Stimulated activated CD8-positive, alpha-beta memory T cell treated with anti-CD3 and anti-CD28 coated beads, Interleukin-7, amount 100 ng/mL, for 24 hours (primary cell): ENCODE measurements at places on chromosomes 6 and 20.

DNA sequence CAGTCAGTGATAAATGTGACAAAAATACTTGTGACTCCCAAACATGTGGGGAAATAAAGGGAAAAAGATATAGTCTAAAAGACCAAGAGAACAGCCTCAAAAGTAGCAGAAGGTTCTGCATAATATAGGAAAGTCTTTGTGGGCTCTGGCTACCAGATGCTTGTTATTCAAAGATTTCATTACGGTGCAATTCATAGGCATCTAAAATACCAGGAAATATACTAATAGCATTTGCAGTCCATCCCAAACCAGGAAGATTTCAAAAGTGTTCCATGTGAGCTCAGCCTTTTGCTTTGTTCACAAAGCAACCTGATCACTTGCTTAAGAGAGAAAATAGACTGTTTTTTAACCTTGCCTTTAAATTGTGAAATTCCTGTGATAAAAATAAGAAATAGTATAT is 506.7 kb upstream of the MARCKS start:
- no peak for DNase-seq

- DNase-seq = no peak
Measured at GRCh38 chr20:50313522-50313820, 122.8 kb downstream of the CEBPB start.

DNA sequence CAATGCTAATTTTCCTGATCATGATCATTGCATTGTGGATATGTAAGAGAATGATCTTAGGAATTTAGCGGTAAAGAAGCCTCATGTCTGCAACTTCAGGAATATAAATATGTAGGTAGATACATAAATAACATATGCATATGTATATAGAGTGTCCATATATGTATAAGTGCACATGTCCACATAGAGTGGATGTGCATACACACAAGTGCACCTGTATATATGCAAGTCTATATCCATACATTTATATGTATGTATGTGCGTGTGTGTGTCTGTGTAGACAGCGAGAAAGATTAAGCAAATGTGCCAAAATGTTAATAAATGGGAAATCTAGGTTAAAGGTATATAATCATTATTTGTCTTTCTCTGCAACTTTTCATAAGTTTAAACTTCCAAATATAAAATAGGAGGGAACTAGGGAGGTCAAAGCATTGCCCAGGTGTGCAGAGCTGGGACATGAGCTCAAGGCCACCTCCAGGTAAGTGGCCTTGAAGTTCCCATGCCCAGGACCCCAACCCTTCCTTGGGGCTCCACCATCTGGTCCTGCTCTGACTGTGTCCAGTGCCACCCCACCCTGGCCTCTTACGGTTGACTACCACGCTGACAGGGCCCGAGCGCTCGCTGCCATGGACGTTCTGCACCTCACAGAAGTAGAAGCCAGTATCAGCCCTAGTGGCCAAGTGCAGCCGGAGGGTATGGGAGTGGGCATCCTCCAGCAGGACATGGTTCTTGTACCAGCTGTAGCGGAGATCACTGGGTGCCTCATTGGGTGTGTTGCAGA is 9.6 kb downstream of the SIGLEC1 start:
- no peak for DNase-seq

DNA sequence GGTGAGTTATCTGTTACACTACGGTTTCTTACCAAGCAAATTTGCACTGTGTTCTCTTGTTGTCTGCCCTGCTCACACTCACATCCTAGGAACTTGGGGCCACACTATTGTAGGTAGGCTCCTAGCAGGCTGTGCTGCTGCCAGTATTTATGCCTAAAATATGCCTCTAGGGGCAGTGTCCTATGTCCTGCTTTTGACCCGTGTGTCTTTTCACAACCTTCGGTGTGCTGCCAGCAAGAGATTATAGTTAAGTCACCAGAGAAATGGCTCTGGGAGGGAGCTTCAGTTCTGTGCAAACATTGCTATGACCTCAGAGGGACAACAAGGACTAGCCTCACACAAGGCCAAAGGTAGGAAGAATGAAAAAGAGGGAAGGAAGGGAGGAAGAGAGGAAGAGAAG is 8.9 kb upstream of the TAAR5 start:
- no peak for DNase-seq

DNA sequence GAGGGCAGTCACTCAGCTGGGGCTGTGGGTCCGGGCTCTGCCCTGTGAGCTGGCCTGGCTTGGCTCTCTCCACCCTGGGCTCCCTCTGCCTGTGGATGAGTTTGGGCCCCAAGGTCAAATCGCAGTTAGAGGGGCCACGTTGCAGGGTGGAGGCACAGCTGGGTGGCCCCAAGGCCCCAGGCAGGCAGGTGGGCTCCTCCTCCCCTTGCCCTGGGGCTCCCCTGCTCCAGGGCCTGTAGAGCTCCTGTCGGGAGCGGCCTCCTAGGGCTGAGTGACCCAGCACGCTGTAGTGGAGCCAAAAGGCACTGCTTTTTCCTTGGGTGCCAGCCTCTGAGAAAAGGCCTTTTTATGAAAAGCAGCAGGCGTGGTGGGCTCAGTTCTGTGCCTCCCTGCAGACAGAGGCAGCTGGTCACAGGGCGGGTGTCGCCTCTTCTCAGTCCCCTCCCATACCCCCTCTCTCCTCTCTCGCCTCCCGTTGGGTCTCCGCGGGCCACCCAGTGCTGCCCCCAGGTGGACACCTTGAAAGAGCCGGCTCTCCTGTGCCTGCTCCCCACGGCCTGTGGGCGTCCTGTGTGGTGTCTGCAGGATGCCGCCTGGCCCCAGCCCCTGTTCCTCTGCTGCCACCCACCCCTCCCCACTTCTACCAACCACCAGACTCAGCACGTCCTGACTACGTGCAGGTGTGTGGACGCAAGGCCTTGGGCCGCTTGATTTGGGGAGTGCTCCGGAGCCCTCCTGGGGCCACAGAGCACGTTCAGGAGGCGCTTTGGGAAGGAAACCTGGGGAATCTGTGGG is 13.2 kb downstream of the SS18L1 start:
- peak; percentile 53 for DNase-seq

DNA sequence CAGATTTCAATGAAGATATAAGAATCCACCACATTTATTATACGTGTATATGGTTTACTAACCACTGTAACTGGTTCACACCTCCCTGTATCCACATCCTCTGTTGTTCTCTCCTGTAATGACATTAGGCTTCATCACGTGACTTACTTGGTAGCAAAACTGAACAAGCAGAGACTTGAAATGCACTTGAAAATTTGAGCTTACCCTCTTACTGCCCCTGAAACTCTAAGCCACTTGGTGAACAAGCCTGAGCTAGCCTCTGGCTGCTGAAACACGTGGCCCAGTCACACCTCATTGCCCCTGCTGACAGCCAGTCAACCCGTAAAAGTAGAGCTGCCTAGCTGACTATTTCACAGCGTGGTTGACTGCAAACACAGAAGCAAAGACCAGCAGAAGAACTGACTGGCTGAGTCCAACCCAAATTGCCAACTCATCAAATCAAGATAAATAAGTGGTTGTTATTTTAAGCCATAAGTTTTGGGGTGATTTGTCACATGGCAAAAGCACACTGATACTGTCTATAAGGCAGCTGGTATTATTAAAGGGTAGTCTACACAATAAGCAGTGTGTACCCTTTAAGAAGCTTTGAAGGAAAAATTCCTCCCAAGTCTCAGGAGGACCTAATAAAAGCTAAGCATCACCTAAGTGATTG is 109.0 kb downstream of the RALGAPA2 start:
- DNase-seq = no peak

- no peak for DNase-seq
Measured at GRCh38 chr6:9112544-9112943, 677.2 kb upstream of the SLC35B3 start.

- peak; percentile 10 for DNase-seq
Measured at GRCh38 chr6:35370124-35370741, 27.9 kb downstream of the PPARD start.

DNA sequence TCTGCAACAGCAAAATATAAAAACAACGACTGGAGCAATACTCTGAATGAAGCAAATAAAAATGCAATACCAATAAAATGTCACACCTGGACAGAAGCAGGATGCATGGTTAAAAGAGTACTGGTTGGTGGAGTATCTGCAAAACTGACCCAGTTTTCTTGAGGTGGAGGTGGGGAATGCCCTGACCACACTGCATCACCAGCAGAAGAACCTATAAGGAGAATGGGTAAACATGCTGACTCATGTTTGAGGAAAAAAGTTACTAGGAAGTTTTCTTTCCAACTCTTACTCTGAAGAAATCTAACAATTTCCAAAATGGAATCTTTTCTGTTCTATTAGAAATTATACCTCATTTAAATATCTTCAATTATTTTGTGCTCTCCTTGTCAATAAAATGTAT is 43.6 kb downstream of the REPS1 start:
- no peak for DNase-seq

GRCh38 chr6:168082860-168083513 is 4.0 kb upstream of the FRMD1 start:
- no peak for DNase-seq

DNA sequence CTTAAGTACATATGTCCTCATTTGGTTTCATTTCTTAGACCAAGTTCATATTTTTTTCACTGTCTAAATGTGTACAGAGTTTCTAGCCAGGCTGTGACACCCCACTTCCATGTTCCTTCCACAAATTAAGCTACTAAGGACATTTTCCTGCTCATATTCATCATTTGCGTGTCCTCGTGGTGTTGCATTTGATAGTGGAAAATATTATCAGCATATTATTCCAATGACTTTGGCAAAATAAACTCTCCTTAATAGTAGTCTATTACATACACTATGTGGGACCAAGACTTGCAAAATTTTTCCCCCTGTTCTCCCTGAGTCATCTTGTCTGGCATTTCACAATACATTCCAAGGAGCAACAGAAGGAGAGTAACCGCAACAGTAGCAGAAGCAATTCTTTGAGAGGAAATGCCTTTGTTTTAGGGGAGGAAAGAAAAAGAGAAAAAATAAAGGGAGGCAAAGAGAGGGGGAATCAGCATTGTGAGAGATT is 599.2 kb downstream of the COL12A1 start:
- DNase-seq = no peak

GRCh38 chr6:113416170-113416569 is 441.0 kb upstream of the MARCKS start:
- no peak for DNase-seq

- DNase-seq = no peak
Measured at GRCh38 chr6:16539086-16539931, 222.0 kb downstream of the ATXN1 start.

GRCh38 chr6:23106951-23107350 is 537.6 kb downstream of the HDGFL1 start:
- DNase-seq = no peak

- DNase-seq = no peak
Measured at GRCh38 chr6:96814625-96815024, 22.7 kb downstream of the GPR63 start.

GRCh38 chr6:153031335-153031955 is 28.9 kb upstream of the MTRF1L start:
- DNase-seq = no peak

- no peak for DNase-seq
Measured at GRCh38 chr6:156988276-156989158, 211.3 kb downstream of the ARID1B start.

GRCh38 chr6:111685526-111685925 is 79.8 kb upstream of the TRAF3IP2 start:
- no peak for DNase-seq

DNA sequence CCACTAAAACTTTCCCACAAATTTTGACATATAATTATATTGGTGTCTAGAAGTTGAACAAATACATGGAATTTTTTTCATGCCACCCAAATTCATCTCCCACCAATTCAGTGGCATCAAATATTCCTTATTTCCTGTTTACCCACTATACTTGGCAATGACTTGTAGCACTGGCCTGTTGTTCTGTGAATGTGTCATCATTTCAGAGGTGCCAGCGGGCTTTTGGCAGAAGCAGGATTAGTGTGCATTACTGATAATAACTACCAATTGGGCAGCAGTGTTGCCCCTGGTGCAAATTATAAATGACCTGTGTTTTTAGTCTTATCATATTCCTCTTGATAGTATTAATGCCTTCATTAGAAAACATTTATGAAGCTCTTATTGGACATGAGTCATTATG is 121.3 kb downstream of the TFAP2B start:
- no peak for DNase-seq

DNA sequence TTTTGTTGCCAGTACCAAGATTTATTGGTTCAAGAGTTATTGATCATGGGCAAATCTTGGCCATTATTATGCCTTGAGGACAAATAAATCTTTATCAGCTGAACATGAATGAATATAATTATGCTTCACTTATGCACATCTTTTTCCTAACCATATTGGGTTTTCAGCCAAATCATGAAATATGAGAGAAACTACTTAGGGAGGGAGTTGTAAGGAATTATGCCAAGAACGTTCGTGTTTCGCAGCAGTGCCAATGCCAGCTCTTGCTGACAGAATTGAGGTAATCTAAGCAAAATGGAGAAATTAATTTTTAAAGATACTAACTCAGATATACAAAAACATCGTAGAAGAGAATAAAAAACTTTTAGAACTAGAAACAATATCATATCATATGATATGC is 301.1 kb upstream of the SASH1 start:
- DNase-seq = no peak

GRCh38 chr6:7391151-7391550 is 1.5 kb downstream of the RIOK1 start:
- no peak for DNase-seq

- no peak for DNase-seq
Measured at GRCh38 chr6:36127462-36128016, 2.8 kb upstream of the MAPK13 start.

GRCh38 chr6:43720999-43721398 is 33.4 kb upstream of the MRPS18A start:
- DNase-seq = no peak

DNA sequence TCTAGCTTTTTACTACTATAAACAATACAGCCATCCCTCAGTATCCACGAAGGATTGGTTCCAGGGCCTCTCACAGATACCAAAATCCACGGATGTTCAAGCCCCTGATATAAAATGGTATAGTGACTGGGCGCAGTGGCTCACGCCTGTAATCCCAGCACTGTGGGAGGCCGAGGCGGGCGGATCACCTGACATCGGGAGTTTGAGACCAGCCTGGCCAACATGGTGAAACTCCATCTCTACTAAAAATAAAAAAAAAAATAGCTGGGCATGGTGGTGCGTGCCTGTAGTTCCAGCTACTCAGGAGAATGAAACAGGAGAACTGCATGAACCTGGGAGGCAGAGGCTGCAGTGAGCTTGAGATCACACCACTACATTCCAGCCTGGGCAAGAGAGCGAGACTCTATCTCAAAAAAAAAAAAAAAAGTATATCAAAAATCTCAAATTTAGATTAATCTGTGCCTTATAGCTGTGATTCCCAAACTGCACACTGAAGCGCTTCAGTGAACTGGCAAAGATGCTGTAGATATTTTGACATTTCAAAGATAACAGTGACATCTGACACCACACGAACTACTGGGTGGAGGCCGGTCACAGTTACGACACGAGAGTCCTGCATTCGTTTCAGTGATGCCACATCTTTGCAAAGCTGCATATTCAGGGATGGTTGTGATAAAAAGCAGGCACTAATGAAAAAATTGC is 38.3 kb downstream of the MRS2 start:
- DNase-seq = no peak

- DNase-seq = no peak
Measured at GRCh38 chr20:34689486-34689885, 12.6 kb upstream of the PIGU start.

GRCh38 chr6:121826156-121826810 is 390.8 kb downstream of the GJA1 start:
- DNase-seq = no peak
